ENCODE measurements at places on chromosomes 5 and 9. TPM values are rescaled to one million over a fixed set of nuclear protein-coding genes. Genes with fewer than 3 reads are reported as not detected.

Gene NINJ1
- total RNA-seq = 85.6 TPM

Gene OR1L6
- not detected for total RNA-seq

Gene VCAN
- total RNA-seq = 13.0 TPM

Gene CTSL
- 617 TPM for total RNA-seq

Gene FAM153A
- not detected for total RNA-seq

Gene UAP1L1
- 11.9 TPM for total RNA-seq

Gene CAMK4
- 0.07 TPM for total RNA-seq

Gene LAMC3
- total RNA-seq = 2.3 TPM

Gene PLPP7
- not detected for total RNA-seq

Gene SLC25A2
- total RNA-seq = not detected

Gene FOXD4L3
- total RNA-seq = 0.14 TPM

Gene RANBP6
- 15.7 TPM for total RNA-seq

Gene ROR2
- total RNA-seq = 1.7 TPM

Gene FAM169A
- total RNA-seq = 6.2 TPM

Gene MARCOL
- total RNA-seq = not detected

Gene SPINK6
- total RNA-seq = 0.75 TPM

Gene TRPM6
- total RNA-seq = 1.7 TPM

Gene PHYHD1
- total RNA-seq = 0.20 TPM

Gene ANKS6
- 21.1 TPM for total RNA-seq

Gene F2RL2
- 3.6 TPM for total RNA-seq

Gene LRRC70
- total RNA-seq = 0.13 TPM

Gene IFNA7
- not detected for total RNA-seq

Gene PPP3R2
- not detected for total RNA-seq

Gene NXNL2
- total RNA-seq = 0.70 TPM

Gene CARD6
- total RNA-seq = 3.0 TPM

Gene GLRA1
- total RNA-seq = not detected

Gene ZBTB26
- 1.5 TPM for total RNA-seq

Gene GABBR2
- total RNA-seq = 0.14 TPM

Gene SPATA31E1
- total RNA-seq = 0.01 TPM

Gene CAST
- total RNA-seq = 167 TPM

Gene FREM1
- not detected for total RNA-seq

Gene ZNF618
- 9.3 TPM for total RNA-seq

Gene FAM163B
- total RNA-seq = not detected

Gene TMEFF1
- 1.3 TPM for total RNA-seq

Gene ACTBL2
- total RNA-seq = not detected

Gene ARID3C
- total RNA-seq = 0.17 TPM

Gene ENTPD8
- total RNA-seq = 0.19 TPM

Gene CFAP77
- 0.15 TPM for total RNA-seq

Gene GAS1
- 0.09 TPM for total RNA-seq

Gene CTXN3
- total RNA-seq = not detected

Gene SHOC1
- total RNA-seq = not detected

Gene DBH
- total RNA-seq = not detected

Gene PTGER4
- 7.5 TPM for total RNA-seq

Gene GOLGA1
- 10.2 TPM for total RNA-seq

Gene RGS7BP
- not detected for total RNA-seq

Gene MCC
- 0.16 TPM for total RNA-seq

Gene HAVCR1
- 30.4 TPM for total RNA-seq

Gene S1PR3
- total RNA-seq = 93.6 TPM
